ENCODE measurements at places on chromosomes 4 and X.
A peak's percentile ranks its signal among the peaks of the same experiment; 100 is the strongest.

DNA sequence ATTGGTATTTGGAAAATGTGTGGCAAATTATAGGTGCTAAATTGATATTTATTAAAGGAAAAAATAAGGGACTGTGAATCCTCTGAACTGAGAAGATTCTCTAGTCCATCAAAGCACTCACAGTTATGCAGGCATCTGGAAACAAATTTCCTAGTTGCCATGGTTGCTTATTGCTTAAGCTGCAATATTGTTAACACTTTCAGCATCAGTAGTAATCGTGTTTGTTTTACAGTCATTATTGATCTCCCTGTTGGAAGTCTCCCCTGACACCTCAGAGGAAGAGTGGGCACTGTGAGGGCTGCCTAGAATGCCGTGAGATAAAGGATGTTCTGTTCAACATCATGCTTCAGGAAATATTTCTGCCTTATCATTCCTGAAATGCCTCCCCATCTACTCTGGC, 2004.3 kb upstream of the ADGRL3 start:
- DNase-seq, result no peak

DNA sequence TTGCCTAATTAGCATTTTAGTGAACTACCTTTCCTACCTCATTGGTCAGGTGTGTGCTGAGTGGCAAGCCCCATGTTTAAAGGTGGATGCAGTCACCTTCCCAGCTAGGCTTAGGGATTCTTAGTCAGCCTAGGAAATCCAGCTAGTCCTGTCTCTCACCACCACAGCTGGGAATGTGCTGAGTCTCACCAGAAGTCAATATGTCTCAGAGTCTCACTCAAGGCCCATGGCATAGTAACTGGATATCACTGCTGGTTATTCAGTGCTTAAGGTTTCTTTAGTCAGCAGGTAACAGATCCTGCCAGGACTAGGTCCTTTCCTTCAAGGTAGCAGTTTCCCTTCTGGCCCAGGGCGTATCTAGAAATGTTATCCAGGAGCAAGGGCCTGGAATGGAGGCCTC, 136.5 kb downstream of the COX18 start:
- DNase-seq, result no peak

- DNase-seq, result no peak
These were observed 25.7 kb downstream of the AFF1 start for GRCh38 chr4:86960557-86960961.

GRCh38 chrX:64334467-64334866, 60.8 kb downstream of the MTMR8 start:
- DNase-seq, result no peak

GRCh38 chr4:10096201-10096977, 20.2 kb downstream of the WDR1 start:
- DNase-seq, result no peak

- no peak for DNase-seq
These were observed 96.7 kb downstream of the ITM2A start for GRCh38 chrX:79270401-79270800.

DNA sequence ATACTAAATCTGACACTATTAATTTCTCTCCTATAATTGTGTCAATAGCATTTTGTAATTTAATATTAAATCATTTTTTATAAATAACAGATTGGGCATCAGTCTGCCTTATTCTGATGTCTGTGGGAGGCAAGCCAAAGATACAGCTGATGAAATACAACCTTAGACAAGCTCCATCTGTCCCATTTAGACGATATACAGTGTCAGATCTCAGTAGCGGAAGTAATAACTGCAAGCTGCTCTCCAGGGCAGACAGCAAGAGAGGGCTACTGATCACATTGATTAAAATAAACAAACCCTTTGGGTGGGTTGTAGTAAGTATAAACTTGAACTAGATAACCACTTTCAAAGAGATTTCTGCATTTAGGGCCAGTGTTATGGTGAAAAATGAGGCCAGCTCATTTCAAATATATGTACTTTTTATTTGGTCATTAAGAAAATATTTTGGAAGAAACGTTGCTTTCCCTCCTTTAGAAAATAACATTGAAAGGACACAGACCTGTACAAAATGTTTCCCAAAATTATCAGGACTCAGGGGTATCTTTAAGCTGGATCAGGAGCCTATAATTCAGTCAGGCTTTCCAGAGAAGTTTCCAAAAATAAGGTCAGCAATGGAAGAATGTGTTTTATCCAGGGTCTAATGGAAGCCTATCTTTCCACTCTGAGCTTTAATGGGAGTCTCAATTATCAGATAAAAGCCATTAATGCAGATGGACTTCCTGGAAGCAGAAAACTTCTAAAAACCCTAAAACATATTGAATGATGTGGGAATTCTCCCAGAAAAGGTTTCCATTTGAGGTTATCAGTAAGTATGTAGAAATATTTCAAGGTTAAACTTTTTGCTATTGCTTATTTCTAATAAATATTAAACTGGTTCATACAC, 1028.8 kb upstream of the IGFBP7 start:
- peak; percentile 11 for DNase-seq

- DNase-seq, result no peak
These were observed 839 bp downstream of the STK26 start for GRCh38 chrX:132023896-132024386.

All from SHP77 (cell line).